Muscle of back (tissue), 13 donors: ENCODE measurements at places on chromosomes 6 and 20. TPM values are rescaled to one million over a fixed set of nuclear protein-coding genes. Genes with fewer than 3 reads are reported as not detected.

The SLC2A10 gene
- 21.0 TPM for polyA plus RNA-seq

The LKAAEAR1 gene
- not detected for polyA plus RNA-seq

The PMEPA1 gene
- polyA plus RNA-seq: 20.2 TPM

The HTR1E gene
- not detected for polyA plus RNA-seq

The SLC17A2 gene
- not detected for polyA plus RNA-seq

The SPEF1 gene
- not detected for polyA plus RNA-seq
